ENCODE measurements at places on chromosomes 7 and 10.

- DNase-seq, result no peak
Measured at GRCh38 chr7:71430246-71430645, 298.3 kb downstream of the GALNT17 start.

DNA sequence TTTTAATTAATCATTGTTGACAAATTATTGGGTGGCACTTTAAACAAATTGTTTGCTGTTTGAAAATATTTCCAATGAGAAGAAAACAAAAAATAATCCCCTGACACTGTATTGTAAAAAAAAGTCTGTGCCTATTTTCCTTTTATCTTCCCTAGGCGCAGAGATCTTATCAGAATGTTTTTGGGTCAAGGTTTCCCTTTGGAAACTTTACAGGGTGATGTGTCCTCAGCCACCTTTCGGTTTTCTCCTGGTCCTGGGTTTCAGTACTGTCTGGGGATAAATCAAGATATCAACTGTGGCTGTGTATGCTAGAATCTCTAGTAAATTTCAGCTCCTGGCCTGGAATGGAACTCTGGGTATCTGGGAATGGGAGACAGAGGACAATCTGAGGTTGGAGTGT lies 1.4 kb downstream of the ZNF107 start:
- DNase-seq, result no peak

DNA sequence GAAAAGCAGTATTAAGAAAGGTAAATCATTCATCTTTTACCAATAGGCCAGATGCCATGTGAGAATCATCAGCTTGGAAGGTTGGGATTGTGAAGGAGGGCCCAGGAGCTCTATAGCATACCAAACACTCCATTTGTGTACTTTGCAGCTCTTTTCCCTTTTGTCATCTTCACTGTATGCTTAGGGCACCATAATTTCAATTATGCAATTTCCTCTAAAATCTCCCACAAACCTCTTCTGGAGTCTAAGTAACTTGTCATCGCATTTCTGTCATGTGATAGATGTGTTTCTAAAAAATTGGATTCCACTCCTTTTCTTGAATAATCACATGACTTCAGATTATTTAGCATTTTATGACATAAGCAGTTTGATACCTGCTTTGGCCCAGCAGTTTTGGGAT lies 17.9 kb downstream of the RPP30 start:
- DNase-seq, result no peak

GRCh38 chr10:114262496-114262895 lies 23.4 kb downstream of the VWA2 start:
- no peak for DNase-seq

DNA sequence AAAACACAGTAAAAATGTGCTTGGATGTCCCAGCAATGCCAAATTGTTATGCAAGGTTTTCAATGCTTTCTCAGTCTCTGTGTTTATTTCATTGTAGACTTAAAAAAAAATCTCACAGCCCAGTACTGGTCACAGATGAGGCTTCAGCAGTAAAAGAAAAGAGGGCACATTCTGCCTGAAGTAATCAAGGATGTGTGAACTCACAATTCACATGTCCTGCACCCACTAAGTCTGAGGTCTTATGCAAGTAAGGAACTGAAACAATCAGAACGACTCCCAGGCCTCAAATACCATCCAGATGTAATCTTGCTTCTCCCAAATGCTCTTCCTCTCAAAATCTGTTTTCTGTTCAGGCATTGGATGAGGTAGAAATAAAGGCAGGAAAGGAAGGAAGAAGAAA lies 33.7 kb downstream of the ADRB1 start:
- DNase-seq, result no peak

DNA sequence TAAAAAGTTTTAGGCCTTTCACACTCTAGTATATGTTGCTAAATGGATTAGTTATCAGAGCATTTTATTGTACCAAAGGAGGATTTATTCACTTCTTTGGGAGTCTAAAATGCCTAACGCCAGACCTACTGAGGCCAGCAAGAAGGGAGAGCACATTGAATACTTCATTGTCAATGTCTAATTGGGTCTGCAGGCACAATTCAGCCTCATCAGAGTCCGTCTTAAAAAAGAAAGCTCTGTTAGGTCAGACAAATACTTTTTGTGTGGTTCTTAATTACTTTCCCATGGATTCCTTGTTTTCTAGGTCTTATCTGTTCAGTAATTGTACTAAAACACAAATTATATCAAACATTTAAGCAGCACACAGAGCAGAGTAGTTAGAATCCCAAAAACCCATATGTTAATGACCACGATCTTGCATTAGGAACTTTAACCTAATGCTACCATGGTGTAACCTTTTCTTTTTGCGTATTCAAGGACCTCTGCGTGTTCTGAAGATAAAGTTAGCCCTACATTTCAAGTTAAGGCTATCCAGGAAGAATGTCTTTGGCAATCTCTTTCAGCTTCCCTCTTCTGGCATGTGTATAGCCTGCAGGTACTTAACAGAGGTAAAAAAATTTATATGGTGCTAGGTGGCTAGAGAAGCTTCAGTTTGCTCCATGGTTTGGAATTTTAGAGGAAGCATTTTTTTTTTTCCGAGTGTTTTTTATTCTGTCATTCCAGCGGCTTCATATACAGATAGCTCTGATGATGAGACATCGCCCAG lies 45.7 kb upstream of the STRIP2 start:
- DNase-seq, result no peak

DNA sequence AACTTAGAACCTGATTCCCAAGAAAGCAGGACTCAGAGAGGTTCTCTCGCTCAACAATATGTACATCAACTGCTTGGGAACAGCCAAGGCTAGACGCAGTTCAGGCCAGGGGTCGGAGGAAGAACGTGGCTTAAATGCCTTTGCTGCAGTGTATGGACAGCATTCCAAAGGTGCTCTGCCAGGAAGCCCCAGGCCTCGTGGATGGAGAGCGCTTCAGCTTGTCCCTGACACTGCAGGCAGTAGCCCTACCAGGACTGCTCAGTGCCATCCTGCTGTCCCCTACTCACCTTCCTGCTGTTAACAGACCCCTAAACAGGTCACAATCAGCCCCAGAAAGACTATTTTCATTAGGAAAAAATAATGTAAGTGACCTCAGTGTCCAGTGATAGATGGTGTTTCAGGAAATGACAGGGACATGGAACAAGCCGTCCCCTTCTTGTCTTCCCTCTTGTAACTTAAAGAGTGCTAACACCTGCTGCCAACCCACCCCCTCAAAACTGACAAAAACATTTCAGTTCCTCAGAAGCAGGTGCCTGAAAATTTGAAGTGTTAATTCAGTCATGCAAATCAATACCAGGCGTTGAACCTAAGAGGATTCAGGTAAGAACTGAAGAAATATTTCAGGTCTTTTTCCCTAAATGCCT lies 16.5 kb downstream of the CREB3L2 start:
- DNase-seq, result no peak

DNA sequence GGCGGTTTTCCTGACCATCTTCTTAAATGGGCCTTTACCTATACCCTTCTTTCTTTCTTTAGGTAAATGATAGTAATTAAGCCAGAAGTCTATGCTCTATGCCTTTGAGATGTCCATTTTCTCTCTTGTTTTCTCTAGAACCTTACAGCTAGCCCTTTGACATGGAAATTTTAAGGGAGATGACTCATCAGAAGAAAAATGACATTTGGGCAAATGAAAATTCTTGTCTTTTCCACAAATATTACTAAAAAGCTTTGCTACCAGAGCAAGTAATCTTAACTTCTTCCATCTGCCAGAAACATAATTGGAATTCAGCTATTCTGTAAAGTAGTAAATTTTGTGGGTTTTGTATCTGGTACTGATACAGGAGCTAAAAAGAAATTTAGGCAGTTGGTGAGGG lies 59.5 kb downstream of the CCDC3 start:
- DNase-seq, result no peak

DNA sequence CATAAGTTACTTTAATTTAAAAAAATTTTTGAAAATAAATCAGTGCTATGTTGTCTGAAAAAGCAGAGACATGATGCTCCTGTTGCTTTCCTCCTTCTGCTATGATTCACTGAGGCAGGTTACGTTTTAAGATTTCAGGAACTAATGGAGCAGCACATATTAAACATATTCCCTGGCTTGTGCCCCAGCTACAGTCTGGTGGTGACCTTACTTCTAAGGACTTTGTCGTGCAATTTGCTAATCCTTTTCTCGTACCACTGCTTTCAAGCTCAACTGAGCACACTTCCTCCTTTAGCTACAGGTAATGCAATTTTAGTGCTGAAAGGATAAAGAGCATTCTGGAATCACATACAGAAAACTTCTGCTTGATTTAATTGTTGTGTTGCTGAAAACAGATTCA lies 16.2 kb upstream of the PRR15 start:
- DNase-seq, result no peak

- DNase-seq, result no peak
Measured at GRCh38 chr10:74521526-74521925, 304.9 kb upstream of the KAT6B start.

GRCh38 chr7:77954773-77955555 lies 156.4 kb downstream of the PHTF2 start:
- DNase-seq, result no peak

DNA sequence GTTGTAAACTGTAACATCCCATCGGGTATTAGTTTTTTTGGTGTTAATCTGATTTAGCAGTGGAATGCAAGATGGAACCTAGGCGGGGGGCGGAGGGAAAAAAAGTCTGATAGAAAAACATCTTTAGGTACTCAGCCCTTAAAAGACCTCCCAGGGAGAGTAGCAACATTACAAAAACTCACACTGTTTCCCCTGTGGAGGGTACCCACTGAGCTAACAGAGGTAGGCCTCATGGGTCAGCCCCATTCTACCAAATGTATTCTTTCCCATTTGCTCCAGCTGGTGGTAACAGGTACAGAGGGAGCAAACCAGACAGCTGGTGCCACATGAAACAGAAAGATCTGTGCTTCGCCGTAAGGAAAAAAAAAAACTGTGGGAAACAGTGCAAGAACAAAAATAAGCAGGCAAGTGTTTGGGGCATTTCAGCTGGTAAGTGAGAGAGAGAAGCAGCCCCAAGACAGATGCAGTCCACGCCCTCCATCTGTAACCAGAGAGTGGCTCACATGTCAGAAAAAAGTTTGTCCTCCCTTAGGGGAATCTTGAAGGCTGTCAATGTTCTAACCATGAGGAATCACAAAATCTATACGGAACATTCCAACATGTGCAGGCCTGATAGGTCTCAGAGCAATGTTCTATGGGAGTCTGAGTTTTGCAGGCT lies 65.3 kb downstream of the HOXA1 start:
- DNase-seq, result no peak

GRCh38 chr10:73407495-73407894 lies 6.4 kb downstream of the ANXA7 start:
- no peak for DNase-seq

DNA sequence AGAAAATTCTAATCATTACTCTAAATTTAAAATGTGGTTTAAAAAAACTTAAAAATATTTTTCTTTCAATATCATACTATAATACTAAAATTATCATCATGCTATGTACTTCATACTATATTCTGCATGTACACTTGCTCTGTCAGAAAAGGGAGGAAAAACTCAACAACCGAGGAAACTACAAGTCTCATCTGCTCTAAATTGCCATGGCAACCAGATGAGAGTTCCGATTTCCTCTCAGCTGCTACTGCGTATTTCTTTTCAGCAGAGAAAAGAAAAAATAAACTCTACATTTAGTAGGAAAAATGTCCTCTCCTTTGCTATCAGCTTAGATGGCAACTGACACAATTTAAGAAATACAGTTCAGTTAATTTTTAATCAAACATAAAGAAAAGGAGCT lies 178.9 kb downstream of the SRPK2 start:
- no peak for DNase-seq

- no peak for DNase-seq
Measured at GRCh38 chr10:92702301-92702916, 12.7 kb downstream of the HHEX start.

DNA sequence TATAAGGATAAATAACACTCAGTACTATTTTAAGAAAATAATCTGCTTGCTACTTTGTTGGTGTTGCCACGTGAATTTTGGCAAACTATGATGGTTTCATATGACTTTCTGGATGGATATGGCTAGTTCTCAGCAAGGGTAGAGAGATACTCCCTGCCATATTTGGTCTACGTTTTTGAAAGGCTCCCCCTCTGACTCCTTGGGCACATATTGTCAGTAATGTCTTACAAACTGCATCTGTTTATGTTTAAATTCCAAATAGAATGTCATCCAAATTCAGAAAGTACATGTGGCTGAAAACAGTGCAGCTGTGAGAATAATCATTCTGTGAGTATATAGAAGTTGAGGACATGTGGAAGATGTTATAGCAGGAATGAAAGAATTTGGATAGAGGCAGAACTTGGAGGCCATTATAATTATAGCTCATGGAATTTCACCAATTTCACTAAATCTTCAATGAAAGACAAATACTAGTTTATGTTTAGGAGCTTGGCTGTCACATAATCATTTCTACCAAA lies 107.8 kb downstream of the SRI start:
- no peak for DNase-seq

DNA sequence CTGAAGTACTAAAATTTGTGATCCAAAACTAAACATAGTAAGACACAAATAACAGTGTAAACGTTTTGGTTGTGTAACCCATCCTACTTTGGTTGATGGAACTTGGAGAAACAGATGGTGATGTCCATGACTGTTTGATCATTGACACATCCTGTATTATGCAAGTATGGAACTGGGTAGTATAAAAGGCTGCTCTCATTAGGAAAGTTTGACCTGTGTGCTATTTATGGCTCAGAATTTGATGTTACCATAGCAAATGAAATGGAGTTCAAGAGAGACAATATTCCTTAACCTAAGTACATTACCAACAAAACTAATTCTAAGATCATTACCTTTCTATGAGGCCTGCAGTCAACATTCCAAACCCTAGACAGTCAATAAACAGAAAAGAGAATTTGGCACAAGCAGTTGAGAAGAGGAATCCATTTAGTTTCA lies 39.9 kb downstream of the DKK1 start:
- no peak for DNase-seq

DNA sequence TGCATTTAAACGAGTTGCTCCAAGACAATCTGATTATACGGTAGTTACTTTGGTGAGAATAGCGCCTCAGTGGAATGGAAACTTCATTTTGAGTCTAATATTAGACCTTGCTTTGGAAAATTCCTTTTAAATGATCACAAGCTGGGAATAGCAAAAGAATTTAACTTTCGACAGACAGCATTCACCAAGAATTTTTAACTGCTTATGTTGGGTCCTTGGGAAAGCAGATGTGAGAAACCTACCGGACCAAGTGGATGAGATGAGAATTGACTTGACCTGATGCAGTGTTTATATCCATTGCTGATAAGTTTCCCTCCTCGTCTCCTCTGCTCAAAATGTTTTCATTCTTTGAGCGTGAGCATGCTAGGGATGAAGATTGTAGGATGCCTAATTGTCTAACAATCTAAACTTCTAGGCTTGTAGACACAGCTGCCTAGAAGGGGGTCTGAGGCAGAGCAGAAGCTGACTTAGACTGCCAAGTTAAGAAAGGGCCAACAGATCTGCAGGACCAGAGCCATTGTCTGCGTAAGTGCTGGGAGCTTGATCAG lies 126.9 kb downstream of the CNNM2 start:
- DNase-seq, result no peak

GRCh38 chr10:132332433-132332754 lies 401 bp downstream of the LRRC27 start:
- DNase-seq, result no peak

GRCh38 chr10:56874950-56875349 lies 513.9 kb upstream of the ZWINT start:
- no peak for DNase-seq

Data from substantia nigra (tissue), 51 donors.